ENCODE measurements at places on chromosomes 11 and 22.

DNA sequence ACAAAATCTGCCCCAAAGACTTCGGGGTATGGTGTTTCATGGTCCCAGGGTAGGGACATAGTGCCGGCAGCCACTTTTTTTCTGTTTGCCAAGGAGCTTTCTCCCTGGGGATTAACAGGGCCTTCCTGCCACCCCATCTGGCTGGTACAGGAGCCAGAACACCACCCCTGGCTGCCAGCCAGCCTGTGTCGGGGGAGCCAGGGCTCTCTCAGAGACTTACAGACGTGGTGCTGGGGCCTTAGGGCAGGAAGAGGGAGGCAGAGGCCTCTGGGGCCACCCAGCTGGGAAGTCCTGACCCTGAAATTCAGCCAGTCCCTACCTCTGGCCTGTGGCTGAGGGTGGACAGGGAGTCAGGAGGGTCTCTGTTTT, 52.4 kb upstream of the CDON start:
- DNase-seq: peak; percentile 98

GRCh38 chr11:57751676-57752253, at the start of gene BTBD18:
Gene BTBD18, minus strand, starts transcription at chr11:57751819. Its CDS starts 631 bp downstream, at chr11:57751188.
- DNase-seq: peak; percentile 19

DNA sequence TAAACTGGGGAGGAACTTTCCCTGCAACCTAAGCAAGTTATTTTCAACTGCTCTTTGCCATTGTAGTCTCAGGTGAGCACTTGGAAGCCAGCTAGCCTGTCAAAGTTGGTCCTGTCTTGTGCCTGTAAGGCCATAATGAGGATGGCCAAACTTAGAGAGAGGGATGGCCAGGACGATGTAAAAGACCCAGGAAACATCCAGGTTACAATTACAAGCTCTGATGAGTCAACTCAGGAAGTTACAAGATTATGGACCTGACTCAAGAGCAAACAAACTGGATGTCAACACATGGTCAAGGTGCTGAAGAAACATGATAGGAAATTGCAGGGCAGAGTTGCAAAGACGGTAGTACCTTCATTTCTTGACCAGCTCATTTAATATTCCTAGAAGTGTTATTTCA, 1.6 kb downstream of the GTPBP1 start:
- DNase-seq: no peak

DNA sequence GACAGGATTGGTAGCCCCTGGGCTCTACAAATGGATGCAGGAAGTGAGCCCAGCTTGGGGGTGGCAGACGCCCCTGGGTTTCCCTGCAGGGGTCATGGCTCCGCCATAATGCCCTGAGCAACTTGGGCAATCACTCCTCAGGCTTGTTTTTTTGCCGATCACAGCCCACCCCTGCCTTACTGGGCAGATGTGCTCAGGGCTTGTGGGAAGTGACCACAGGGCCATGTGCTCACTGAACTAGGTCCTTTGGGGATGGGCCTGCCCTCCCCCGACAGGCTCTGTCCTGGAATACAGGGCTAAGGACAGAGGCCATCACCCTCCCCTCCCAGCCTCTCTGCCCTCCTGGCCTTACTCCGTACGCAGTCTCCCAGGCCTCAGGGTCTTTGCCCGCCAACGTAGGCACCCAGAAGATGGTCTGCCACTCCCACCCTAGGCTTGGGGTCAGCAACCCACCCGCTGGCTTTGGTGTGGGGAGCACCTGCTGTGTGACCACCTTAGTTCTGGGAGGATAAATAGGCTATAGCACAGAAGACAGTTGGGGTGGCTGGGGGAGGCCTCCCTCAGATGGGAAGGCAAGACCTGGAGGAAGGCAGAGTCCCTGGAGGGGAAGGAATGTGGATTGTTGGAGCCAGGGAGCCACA, 3.8 kb downstream of the RPLP2 start:
- no peak for DNase-seq

GRCh38 chr22:17418890-17419324, 49.6 kb downstream of the CECR2 start:
- DNase-seq: no peak

- DNase-seq: no peak
These were observed 144.5 kb downstream of the CCDC34 start for GRCh38 chr11:27218421-27219038.

GRCh38 chr11:31823644-31824331, 12.7 kb upstream of the PAX6 start:
- DNase-seq: no peak

DNA sequence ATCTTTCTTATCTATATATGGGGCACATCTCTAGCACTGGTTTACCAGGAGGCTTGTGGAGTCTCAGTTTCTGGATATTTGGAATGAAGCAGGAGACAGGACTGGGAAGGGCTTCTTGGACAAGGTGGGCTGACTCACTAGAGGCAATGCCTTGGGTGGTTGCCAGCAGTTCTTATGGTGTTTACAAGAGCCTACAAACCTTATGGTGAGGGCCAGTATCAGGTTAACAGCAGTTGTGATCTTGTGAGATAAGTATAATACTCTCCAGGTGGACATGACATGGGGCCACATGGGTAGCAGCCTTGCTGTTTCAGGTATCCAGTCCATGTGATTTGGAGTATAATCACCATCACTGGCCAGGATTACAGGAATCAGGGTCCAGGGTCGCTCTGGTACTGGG, 10.2 kb downstream of the FUT4 start:
- peak; percentile 50 for DNase-seq

DNA sequence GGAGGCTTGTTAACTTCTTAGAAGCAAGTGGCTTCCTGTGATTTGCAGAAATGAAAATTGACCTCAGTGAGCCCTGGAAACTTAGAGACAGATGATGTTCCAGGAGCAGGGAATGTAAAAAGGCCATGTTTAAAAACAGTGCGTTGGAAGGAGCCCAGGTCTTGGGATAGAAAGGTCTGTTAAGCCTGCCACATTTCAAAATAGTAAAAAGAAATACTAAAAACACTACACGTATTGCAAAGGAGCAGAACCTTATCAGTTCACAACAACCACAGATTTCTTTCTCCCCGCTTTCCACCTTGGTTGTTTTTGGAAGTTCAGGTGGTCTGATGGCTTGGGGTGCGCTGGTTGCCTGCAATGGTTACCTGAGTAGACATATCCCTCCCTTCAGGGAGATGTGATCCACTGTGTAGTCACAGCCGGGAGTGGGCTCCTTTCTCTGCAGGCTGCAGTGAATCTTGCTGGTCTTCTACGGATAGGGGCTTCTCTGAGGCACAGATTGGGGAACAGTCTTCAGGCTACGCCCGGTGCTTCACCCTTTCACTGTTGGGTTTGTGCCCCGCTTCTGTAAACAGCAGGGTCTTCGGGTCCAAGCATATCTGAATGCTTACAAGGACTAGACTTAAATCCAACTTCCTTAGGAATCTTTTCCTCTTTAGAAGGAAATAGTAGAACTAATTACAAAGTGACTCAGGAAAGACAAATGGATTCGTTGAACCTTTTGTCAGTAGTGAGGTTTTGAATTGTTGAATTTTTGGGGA, 1.9 kb downstream of the TEAD1 start:
- DNase-seq: peak; percentile 77

DNA sequence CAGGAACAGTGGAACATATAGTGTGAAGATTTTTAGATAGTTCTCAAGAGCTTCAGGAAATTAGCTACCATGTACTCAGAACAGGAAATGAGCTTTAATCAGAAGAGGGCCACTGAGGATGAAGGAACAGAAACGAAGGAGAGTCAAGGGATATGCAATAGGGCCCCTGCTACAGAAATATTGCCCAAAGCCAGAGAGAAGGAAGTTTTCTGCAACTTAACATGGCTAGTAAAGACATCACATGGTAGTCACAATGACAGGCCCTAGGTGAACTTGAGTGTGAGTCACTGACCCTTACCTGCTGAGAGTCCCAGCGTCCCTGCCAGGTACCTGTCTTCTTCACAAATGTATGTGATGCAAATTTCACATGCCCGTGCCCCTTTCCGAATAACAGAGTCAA, 25.2 kb upstream of the CARD16 start:
- no peak for DNase-seq

Measured in NCI-H1105 treated with DMSO at 0.1 percent for 48 hours (cell line).